CD4-positive, alpha-beta T cell treated with Interleukin-15 for 1 hour (primary cell): ENCODE measurements at places on chromosomes 13 and 19.

GRCh38 chr13:31945202-31945961 lies 86.2 kb upstream of the FRY start:
- DNase-seq, result peak; percentile 62

DNA sequence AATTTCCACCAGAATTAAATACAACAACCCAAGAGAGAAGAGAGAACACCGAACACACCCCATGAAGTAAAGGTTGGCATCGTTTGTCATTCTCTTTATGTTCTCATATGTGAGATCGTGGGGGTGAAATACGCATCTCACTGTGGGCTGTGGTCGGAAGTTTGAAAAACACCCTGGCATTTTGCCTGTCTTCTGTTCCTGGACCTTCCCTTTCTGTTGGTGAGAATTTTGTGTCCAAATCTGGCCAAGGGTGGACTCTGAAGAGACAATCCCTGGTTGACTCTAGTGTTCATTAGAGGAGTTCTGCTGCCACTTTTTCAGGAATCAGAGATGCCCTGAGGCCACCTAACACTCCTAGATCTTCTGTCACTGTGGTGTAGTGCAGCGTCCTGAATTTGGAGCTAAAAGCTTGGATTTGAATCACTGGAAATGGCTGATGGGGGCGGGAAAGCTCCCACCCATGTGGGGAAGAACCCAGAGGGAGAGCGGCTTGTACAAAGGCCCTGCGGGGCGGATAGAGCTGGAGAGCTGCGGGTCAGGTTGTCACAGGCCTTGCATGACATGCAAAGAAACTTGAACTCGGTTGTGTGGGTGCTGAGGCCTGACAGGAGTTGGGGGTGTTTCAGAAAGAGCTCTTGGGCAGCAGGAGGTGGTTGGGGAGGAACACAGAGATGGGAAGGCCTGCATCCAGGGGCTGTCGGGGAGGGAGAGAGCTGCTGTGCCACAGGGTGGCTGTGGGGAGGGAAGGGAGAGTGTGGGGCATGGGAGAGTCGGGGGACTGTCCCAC lies 11.1 kb upstream of the SPATA13 start:
- DNase-seq, result no peak

GRCh38 chr19:47445527-47445926 lies 26.2 kb downstream of the SLC8A2 start:
- no peak for DNase-seq

GRCh38 chr19:42048992-42049391 lies 21.0 kb downstream of the GRIK5 start:
- no peak for DNase-seq

GRCh38 chr13:44307844-44308243 lies 65.8 kb upstream of the SERP2 start:
- DNase-seq, result no peak
